Activated T-helper 1 cell treated with anti-CD3 and anti-CD28 coated beads, Interleukin-2, amount 50 U/mL, for 16 hours (primary cell): ENCODE measurements at places on chromosomes 12 and 14.

DNA sequence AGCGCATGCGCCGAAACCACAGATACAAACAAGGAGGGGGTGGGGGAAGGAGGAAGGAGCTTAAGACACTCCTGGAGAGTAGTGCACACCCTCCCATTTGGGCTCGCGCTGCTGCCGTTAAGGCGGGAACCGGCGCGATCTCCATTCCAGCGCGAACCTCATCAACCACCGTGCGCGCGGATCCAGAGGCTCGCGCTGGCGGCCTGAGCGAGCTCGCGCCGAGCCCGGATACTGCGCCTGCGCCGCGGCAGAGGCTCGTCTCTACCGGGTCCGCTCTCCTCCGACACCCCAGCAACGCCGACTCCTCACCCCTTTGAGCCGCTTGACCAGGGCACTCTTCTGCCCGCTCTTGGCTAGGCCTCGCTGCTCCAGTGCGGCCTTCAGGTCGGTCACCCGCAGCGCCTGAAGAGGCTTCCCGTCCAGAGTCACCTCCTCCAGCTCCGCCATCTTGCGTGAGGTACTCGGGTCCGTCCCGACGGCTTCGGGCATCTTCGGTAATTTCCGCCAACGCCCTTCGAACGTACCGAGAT, at the start of gene ACIN1:
ACIN1 (minus strand) TSS at position 471 of the 530 bp plus-strand sequence; CDS start at position 447, 24 bp downstream.
- DNase-seq = peak; percentile 60

- no peak for DNase-seq
Measured at GRCh38 chr12:75862692-75863471, 168.7 kb downstream of the PHLDA1 start.

- peak; percentile 64 for DNase-seq
Measured at GRCh38 chr12:46219877-46220655, 48.8 kb downstream of the SLC38A1 start.

DNA sequence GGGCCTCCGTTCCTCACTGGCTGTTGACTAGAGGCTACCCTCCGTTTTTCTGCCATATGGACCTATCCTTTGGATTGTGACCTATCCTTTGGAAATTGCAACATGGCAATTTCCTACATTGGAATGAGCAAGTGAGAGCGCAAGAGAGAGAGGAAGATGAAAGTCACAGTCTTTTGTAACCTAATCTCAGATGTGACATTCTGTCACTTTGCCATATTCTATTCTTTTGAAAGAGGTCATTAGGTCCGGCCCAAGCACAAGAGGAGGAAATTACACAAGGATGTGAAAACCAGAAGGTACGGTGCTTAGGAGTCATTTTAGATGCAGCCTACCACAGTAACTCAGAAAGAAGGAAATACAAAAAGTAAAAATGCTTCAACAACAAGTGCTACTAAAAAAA, 47.3 kb upstream of the SRP54 start:
- DNase-seq = no peak

DNA sequence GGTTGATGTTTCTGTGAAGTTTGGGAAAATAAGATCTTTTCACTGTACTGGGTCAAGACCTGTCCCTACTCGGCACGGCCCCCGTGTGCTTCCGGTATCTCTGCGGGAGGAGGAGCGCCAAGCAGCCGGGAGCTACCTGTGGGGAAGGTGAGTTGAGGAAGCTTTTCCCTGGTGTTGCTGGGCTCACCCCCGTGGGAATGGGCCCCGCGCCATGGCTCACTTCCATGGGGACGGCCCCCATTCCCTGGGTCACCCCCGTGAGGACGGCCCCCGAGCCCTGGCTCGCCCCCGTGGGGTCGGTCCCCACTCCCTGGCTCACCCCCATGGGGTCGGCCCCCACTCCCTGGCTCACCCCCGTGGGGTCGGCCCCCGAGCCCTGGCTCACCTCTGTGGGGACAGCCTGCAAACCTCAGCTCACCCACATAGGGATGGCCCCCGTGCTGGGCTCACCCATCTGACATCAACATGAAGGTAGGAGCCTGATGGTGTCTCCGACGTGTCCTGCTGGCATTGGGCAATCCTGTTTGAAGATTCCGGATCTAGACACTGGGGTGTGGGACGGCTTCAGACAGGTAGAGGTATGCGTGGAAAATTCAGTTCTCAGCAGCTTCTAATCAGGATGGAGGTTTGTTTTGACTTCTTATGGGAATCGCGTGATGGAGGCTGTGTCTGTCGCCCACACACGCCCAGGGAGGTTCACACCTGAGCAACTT, 9.1 kb downstream of the LRCOL1 start:
- DNase-seq = no peak

DNA sequence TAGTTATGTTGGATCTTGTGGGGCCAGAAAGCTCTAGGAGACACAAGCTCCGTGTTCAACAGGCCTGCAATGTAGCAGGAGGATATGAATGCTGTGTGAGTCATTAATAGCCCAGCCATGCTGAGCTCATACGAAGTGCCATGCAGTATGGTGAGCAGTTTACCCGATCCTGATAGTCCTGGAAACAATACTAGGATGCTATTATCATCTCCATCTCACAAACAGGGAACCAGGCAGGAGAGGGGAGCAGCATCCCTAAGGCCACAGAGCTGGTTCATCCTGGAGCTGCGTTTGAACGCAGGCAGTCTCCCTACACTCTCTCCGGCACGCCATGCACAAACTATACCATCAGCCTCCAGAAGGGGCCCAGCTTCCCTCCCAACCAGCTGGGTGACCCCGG, 20.5 kb downstream of the TTC7B start:
- no peak for DNase-seq

DNA sequence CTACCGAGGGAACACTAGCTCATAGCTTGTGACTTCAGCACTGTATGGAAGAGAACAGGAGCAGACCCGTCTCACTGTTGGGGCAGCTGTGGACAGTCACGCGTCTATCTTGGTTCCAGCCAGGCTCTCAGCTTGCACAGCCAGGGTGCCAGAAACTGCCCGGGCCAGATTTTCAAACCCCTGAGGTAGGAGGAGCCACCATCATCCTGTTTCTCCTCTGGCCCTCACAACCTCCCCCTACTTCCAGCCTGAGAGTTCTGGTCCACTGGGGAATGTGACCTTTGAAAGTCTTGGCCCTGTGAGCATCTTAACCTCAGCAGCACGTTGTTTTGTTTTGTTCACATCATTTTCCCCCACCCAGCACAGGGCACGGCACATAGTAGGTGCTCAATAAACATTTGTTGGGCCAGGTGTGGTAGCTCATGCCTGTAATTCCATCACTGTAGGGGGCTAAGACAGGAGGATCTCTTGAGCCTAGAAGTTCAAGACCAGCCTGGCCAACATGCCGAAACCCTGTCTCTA, 50.4 kb downstream of the PSMA6 start:
- no peak for DNase-seq

DNA sequence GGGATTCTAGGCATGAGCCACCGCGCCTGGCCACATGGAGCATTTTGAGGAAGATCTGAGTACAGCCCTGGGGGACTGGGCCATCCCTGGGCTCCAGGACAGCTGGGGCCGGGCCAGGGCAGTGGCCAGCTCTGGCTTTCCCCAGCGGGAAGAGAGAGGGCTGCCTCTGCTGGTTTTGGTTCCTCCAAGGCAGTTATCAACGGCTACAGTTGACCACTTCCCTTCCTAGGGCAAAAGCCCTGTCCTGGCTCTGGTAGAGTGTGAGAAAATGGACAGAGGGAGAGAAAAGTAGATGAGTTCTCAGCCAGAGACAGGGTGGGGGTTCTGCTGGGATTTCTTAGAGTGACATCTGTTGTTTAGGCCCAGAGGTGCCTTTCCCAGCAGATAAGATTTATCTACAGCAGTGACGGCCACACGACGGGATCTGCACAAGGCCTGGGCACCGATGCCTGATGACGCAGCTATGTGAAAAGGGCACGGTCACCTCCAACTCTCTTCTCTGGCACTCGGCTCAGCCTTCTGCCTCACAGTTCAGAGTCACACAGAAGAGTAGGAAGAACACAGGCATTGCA, 5.5 kb upstream of the HVCN1 start:
- DNase-seq = no peak

GRCh38 chr12:61991661-61992060, 268.5 kb upstream of the USP15 start:
- DNase-seq = no peak

- DNase-seq = no peak
Measured at GRCh38 chr12:98939350-98939749, 294.3 kb downstream of the APAF1 start.

DNA sequence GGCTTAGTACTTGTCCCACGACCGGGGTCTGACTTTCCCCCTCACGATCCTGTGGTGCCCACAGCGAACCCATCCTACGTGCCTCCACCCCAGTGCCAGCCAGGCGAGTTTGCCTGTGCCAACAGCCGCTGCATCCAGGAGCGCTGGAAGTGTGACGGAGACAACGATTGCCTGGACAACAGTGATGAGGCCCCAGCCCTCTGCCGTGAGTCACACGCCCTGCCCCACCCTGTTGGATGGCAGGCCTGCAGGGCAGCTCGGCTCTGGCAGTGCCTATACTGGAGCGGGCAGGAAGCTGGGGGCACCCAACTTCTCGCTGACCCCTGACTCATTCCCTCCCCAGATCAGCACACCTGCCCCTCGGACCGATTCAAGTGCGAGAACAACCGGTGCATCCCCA, 18.3 kb upstream of the LRP1-AS start:
- DNase-seq = no peak

- peak; percentile 70 for DNase-seq
Measured at GRCh38 chr14:68788996-68789820, 3.7 kb downstream of the ZFP36L1 start.

DNA sequence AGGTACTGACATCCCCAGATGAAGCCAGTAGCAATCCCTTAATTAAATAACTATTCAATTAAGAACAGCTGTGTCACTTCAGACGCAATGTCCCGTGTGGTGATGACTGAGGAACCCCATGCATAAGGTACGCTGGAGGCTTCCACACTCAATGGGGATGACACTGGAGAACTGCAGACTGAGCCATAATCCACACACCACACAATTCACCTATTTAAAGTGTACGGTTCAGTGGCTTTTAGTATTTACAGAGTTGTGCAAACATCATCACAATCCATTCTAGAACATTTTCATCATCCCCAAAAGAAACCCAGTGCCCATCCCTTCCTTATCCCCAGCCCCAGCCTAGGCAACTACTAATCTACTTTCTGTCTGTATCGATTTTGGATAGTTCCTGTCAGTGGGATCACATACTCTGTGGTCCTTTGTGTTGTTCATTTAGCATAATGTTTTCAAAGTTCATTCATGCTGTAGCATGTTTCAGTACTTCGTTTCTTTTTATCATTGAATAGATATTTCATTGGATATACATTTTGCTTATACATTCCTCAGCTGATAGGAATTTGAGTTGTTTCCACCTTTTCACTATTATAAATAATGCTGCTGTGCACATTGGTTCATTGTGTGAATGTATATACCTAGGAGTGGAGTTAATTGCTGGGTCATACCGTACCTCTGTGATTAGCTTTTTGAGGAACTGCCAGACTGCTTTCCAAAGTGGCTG, 61.1 kb downstream of the NINJ2 start:
- DNase-seq = no peak

DNA sequence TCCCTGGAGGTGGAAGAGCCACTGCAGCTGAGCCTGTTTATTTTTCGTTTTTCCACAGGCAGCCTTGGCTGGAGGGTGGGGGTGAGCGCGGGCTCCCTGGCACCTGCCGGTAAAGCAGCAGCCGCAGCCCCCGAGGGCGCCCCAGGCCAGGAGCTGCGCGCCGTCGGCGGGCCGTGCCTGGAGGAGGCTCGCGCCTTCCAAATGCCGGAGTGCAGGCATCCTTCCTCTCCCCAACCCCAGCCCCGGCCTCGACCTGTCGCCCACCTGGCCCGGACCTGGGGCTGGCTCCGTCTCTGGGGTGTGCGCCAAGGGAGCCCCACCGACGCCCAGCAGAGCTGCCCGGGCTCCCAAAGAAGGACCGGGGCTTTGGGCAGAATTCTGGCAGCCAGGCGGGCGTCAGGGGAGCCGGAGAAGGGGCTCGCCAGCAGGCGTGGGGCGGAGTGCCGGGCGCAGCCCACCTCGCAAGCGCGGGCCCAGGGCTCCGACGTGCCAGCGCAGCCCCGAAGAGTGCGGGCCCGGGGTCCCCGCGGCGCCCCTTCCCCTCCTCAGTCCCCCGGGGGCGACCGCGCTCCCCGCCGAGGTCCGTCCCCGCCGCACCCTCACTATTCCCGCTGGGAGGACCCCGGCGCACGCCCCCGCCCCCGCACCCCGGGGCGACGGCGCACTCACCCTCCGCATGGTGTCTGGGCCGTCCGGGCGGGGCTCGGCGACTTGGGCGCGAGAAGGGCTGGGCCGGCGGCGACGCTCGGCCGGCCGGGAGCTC, 130.3 kb downstream of the NDUFA12 start:
- no peak for DNase-seq

DNA sequence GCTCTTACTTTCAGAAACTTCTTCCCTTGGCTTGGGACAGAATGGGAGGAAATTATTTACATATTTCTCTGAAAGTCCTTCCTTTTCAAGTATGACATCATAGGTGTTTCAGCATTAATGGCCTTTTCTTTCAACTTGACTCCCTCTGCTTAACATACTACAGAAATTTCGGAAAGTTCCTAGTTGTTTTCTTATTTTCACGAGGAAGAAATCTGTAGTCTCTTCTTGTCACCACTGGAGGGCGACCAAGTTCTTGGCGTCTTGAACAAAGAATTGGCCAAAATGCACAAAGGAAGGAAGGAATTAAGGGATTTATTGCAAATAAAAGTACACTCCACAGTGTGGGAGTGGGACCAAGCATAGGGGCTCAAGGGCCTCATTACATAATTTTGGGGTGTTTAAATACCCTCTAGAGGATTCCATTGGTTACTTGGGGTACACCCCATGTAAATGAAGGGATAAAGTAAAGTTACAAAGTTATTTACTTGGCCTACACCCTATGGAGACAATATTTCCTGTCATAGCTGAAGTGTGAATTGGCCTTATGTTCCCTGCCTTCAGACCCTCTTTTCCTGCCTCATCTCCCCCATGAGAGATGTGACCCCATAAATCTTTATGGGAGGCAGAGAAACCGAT, 70.4 kb downstream of the RPL10L start:
- DNase-seq = no peak

- no peak for DNase-seq
Measured at GRCh38 chr12:132668191-132669088, 18.7 kb downstream of the POLE start.
